Islet precursor cell (in vitro differentiated cells): ENCODE measurements at places on chromosomes 13 and 19.

DNA sequence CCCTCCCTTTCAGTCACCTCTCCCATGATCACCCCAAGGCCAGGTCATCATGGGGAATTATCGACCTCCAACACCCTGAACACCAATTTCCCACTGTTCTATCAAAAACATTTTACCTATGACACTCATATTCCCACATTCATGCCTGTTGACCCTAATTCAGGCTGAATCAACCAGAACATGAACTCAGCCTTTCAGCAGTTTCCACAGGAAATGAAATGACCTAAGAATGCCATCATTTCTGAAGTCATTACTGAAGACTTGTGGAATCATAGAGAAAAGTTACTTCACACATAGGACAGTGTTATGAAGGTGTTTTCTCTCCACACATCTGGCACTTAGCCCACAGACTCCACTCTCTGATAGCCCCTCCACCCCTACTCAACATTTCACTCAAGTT, 29.9 kb upstream of the FAM124A start:
- DNase-seq = no peak

DNA sequence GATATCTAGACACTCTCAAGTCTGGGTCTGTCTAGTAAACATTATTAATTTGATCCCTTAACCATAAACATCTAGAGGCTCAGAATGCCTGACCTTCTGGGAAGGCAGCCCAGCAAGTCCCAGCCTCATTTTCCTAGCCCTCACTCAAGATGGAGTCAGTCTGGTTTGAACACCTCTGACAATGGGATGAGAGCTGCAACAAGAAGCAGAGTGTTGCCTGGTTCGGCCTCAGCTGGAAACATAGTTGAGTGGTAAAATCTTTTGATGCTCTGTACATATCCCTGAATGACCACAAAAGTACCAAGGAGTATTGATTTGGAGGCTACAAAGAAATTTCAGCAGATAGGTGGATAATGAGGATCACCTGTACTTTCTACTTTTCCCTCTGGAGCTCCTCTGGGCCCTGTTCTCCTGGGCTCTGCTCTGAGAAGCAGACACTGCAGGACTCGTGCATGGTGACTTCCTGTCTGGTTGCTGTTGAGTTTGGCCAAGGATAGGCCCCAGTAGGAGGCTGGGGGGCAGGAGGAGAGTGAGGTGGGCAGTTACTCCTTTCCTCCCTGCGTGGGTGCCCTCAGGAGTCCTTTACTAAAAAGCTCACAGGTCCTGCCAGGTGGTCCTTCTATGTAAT, 68.4 kb upstream of the SLC15A1 start:
- DNase-seq = no peak

GRCh38 chr13:49356223-49356622, 87.6 kb downstream of the CAB39L start:
- no peak for DNase-seq

- no peak for DNase-seq
Observed at GRCh38 chr13:62176051-62176450, 760.4 kb upstream of the PCDH20 start.

GRCh38 chr13:76663592-76664335, 222.4 kb downstream of the KCTD12 start:
- no peak for DNase-seq

GRCh38 chr19:42465827-42466280, 23.1 kb upstream of the CXCL17 start:
- no peak for DNase-seq

- DNase-seq = peak; percentile 83
Observed at GRCh38 chr19:3606690-3607289, at the start of gene TBXA2R. Gene TBXA2R (minus strand): TSS chr19:3606875. CDS start chr19:3600634, 6,241 bp downstream.

GRCh38 chr13:29754473-29754806, 96.0 kb downstream of the UBL3 start:
- DNase-seq = peak; percentile 59

DNA sequence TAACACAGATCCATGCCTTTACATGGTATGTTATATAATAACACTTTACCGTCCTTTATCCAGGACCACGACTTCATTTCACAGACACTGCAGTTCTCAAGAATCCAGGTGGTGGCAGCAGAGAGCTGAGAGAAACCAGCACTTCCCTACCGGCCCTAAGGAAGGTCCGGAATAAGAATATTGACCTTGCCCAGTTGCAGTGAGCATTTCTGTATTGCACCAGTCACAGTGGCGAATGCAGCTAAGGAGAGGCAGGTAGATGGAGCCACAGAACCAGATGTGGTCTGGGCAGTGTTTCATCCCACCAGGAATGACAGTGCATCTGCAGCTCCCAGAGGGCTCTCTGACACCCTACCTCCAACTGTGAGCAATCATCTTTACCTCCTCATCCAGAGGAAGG, 44.6 kb downstream of the ZNF787 start:
- peak; percentile 73 for DNase-seq

DNA sequence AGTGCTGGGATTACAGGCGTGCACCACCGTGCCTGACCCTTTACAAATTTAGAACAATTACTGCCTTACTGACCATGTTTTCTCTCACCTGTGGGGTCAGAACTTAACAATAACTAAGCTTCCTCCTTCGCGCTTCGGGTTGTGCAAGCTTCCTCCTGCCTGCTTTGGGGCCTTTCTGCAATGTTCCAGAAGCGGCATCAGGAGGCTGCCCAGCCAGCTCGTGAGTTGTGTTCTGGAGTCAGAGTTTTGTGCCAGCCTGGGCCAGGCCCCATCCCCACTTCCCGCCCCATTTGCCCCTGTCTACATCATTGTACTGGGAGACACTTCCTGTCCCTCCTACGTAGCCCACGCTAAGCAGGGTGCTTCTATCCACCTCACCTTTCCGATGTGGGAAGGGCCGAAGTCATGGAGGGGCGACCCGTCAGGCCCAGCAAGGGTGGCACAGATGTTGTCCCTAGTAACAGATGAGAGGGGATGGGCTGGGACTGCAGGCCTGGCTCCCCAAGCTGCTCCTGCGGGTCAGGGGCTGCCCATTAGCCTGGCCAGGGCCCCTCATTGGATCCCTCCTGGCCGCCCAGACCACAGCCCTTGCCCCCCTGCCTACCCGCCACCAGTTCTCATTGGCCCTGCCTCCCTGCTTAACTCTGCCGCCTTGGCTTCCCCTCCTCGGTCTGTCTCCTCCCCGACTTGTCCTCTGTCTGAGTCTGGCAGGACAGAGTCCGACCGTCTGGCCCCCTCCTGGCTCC, 13.4 kb downstream of the UHRF1 start:
- peak; percentile 74 for DNase-seq

DNA sequence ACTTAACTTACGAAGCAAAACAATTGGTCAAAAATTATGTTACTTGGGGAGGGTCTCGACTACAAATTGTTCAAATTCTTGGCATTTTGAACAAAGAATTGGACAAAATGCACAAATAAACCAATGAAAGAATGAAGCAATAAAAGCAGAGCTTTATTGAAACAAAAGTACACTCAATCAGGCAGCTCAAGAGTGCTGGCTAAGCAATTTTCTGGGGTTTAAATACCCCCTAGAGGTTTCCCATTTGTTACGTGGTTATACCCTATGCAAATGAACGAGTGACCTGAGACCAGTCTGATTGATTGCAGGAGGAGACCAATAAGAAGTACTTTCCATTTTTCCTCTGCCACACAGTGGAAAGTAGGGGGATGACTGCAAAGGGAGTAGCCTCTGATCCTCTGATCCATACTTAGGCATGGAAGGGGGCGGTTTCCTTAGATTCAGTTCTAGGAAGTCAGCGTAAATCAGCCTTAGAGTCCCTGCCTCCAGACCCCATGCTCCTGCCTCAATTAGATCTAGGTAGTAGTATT, 228.6 kb downstream of the EFNB2 start:
- no peak for DNase-seq

DNA sequence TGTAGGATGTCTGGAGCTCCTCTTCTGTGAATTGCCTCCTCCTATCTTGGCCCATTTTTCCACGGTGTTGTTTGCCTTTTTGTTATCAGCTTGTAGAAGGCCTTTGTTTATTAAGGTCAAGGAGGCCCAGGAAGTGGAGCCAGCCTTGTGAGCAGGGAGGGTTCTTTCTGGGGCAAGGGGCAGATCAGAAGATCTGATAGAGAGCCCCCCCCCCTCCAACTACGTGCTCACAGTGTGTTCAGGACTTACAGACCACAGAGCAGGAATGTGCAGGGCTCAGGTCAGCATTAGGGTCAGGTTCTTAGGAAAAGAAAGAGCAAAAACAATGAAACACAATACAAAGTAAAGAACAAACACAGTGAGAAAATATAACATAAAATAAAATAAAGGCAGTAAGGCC, 59.4 kb downstream of the CCNE1 start:
- DNase-seq = peak; percentile 80

DNA sequence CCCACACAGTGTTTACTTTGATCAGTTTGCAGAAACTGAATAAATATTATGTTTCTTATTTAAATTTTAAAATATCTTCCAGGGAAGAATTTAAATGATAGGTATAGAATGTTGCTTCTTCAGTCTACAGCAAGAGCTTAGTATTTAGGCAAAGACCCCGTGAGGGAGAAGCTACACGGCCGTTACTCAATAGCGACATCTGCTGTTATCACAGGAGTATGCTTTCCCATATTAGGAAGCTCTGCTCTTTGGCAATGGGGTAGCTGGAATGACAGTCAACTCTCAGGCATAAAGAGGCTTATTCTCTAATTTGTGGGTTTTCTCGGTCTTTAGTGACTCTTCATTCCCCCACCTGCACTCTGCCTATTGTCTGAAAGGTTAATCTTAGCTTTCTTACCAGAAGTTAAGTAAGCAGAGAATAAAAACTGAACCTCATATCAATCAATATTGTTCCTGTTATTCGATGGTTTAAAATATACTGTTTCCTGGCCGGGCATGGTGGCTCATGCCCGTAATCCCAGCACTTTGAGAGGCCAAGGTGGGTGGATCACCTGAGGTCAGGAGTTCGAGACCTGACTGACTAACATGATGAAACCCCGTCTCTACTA, 13.2 kb upstream of the LHFPL6 start:
- peak; percentile 70 for DNase-seq

- DNase-seq = no peak
Observed at GRCh38 chr13:34506796-34507195, 435.3 kb upstream of the NBEA start.

DNA sequence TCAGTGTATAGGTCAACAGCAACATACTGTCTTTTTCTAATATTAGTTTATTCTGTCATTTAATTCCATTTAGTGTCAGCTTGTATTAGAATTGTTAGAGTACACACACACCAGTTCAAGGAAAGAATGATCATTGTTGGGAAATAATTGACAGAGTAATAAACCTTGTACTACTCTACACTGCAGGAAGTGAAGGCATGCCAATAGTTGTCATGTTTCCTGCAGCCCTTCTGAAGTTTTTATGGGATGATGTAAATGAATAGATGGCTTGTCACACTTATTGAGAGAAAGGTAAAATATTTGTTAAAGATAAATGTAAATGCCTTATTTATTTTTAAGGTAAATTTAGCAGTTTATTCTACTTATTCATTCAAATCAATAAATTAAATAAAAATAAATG, 306.9 kb upstream of the KLHL1 start:
- no peak for DNase-seq

DNA sequence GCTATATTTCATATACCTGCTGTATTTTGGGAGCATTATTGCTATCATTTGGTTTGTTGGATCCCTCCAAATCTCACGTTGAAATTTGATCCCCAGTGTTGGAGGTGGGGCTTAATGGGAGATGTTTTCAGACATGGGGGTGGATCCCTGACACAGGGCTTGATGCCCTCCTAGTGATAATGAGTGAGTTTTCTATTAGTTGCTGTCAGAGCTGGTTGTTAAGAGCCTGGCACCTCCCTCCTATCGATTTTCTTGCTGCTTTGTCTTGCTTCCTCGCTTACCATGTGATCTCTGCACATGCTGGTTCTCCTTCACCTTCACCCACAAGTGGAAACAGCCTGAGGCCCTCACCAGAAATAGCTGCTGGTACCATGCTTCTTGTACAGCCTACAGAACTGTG, 259.9 kb upstream of the STARD13 start:
- DNase-seq = no peak

DNA sequence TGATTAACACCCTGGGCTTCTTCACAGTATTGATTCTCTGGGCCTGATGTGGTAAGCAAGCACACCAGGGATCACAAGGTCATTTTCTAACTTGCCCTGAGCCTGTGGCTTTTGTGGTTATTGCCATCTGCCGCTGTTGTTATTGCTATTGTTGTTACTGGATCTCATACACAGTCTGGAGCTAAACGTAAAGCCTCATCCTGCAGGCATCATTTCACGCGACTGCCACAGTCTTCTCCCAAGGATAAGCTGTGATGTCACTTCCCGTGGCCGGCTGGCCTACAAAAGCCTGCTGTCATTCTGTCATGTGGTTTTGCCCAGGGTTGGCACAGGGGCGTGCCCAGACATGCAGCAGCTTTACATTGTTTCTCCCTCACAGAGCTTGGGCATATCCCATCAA, 154.0 kb upstream of the GPR12 start:
- DNase-seq = no peak
